Activated CD4-positive, alpha-beta T cell treated with anti-CD3 and anti-CD28 coated beads for 1 hour (primary cell): ENCODE measurements at places on chromosomes 4 and X.

DNA sequence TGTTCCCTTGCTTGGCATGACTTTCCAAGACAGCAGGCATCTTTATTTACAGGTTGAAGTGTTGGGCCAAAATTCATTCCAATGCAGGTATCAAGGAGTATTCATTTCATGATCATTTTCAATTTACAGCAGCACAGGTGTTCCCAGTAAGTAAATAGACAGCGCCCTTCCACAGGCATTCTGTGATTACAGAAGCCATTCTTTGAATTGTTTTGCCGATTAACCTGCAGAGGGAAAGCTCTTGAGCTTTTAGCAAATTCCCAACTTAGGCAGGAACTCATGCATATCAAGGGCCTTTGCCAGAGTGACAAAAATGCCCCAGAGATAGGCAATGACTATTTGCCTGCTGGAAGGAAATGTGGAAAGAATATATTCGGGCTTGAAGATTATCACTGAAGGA, 6.8 kb downstream of the TXK start:
- DNase-seq: no peak

- DNase-seq: no peak
These were observed 208.9 kb upstream of the ARHGEF9 start for GRCh38 chrX:63993936-63994335.

DNA sequence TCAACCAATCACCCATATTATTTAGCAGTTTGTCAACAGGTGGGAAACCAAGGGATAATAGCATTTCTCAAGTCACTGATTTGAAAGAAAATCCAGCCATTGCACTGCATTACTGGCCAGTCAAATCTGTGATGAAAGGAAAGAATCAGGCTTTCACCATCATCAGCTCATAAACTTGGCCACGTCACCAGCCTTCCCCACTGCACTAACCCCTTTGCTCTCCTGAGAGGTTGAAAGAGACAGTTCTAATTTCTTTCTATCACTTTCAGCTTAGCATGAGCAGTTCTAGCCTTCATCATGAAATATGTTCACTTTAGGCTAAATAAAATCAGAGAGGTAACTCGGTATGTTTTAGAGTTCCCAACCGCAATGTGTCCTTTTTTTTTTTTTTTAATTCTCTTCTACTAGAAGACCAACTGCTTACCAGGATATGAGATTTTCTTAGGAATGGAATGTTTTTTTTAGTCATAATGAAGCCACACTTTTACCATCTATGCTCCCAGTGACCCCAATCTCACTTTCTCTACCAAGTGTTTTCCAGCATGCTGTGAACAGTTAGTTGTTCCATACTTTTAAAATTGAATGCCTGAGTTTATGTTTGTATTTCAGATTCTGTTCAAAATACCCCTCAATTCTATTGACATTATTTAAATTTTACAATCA, 55.7 kb upstream of the SLC7A11 start:
- no peak for DNase-seq

DNA sequence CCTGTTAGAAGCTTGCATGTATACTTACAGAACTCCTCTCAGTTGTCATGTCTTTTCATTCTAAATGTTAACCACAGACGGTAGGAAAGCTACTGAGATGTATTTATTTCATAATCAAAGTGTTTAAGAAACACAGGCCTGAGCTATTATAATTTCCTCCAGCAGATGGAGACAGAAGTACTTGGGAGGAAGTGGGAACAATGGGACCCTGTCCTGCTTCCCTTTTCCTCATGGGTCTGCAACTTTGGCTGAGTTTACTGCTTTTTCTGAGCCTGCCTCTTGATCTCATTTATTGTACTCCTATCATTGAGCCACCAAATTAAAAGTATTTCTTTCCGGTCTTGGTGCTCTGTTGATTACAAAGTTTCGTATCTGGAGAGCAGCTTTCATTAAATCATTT, 67.7 kb upstream of the SPANXN2 start:
- no peak for DNase-seq

- no peak for DNase-seq
These were observed 44.9 kb downstream of the CENPC start for GRCh38 chr4:67500373-67500772.

DNA sequence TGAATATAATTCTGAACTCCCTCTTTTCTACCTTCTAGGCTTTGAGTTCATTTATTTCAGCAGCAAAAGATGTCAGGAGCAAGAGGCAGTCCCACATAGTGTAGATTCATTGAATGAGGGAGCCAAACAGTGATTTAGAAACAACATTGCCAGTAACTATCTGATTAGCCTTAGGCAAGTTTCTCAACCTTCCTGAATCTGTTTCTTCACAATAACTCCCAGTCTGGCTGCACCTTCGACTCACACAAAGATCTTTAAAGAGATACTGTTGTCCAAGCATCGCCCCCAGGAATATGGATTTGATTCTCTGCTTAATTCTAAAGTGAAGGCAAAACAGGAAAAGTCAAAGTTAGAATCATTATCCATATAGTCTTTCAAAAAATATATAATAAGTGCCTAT, 1026.2 kb downstream of the DMD start:
- no peak for DNase-seq

- no peak for DNase-seq
These were observed 36.9 kb upstream of the XIAP start for GRCh38 chrX:123822965-123823364.

DNA sequence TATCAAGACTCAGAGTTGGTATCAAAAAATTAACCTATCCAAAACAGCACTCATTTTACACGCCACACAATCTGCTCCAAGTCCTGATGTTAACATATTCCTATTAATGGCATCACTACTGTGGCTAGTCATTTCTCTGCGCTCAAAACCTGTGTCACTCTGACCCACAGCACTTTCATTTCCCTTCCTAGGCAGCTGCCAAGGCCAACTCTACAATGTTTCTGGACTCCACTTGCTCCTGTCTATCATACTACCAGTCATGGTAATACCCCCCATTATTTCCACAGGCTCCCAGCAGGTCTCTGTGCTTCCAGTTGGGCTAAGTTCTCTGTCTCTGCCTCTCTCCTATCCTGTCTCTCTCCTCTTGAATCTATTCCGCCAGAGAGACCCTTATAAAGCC, 323.6 kb downstream of the NR3C2 start:
- no peak for DNase-seq

- DNase-seq: no peak
These were observed 19.9 kb downstream of the NAT8L start for GRCh38 chr4:2079006-2079405.
